ENCODE measurements at places on chromosomes 6 and 20.
A peak's percentile ranks its signal among the peaks of the same experiment; 100 is the strongest.

GRCh38 chr6:37819802-37820717 is 533 bp downstream of the ZFAND3 start:
- peak; percentile 65 for DNase-seq

DNA sequence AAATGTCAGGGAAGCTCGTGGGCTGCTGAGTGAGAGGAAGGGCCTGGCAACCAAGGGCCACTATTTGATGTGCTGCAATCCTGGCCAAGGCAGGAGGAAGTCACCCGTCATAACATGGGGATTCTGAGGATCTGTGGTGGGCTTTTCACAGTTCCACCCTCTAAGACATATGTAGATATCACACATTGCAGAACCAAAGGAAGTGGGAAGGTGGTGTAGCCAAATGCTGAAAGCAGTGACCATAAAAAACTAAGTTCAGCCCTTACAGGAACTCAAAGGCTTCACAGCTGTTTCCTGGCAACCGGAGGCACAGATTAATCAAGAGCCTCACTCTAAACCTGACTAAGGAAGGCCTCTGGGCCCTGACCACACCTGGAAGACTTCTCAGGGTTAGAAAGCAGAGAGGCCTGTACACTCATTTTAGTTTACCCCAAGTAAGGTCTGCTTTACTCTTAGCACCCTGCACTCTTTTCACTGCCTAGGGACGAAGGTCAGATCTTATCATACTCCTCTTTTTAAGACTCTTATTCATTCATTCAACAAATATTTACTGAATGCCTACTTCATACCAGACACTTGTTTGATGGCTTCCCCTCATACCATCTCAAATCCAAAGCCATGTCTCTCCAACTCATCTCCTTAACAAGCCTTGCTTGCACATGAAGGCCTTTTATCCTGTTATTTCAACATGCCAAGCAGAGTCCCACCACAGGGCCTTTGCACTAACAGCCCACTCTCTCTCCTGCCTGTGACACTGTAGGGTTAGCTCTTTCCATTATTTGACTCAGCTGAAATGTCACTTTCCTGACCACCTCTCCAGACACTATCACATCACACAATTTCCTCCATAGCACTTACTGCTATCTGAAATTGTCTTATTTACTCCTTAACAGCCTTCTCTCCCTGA is 2.6 kb downstream of the UBE2V1 start:
- DNase-seq = peak; percentile 88

GRCh38 chr6:75249837-75250236 is 6.2 kb upstream of the COX7A2 start:
- DNase-seq = no peak

DNA sequence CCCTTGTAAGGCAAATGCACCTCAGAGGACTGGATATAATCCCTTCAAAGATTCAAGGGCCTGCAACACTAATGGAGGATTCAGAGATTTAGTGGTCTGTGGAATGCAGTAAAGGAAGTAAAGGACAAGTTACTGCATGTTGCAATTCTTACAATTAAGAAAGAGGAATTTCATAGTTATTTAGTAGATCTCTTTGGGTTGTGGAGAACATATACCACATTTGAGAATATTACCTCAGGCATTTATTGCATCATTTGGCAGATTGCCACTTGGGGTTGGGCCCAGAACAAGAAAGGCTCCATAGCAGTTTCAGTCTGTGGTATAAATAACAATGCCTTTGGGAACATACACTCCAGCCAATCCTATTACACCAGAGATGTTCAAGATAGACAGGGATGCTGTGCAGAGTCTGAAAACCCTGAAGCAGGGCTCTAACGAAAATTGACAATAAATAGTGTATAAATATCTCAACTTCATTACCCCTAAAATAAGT is 20.9 kb upstream of the EPM2A start:
- DNase-seq = no peak

DNA sequence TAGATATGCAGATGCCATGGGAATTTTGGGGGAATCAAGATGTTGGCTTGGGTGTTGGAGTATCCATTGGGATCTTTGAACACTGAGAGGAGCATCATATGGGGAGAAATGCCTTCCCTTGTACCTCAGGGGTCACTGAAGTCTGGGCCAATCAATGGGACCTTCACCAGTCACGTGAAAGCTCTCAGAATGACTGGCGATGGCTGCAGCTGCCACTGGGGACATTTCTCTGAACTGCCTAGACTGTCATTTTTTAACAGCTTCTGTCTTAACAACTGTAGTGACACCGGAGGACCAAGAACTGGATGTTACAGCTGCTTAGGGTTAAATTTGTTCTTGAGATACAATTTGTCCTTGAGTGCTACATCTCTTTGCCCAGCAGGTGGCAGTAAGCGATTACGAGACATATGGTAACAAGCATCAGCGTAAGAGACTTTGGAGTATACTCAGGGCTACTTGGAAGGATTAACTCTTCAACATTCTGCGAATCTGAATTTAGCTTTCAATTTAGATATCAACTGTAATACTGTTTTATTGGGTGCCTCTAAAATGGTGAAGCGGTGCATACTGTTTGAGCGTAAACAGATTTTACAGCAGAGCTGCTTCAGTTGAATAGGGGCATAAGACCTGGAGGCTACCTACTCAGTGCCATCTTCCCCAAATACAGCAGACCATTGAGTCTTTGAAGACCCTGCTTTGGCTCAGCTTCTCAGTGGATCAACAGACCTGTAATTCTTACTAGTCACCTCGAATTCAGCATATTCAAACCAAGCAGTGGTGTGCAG is 36.0 kb downstream of the CCN2 start:
- DNase-seq = peak; percentile 64

GRCh38 chr6:79864421-79864820 is 82.9 kb downstream of the ELOVL4 start:
- no peak for DNase-seq

GRCh38 chr20:53941680-53942471 is 128.5 kb downstream of the BCAS1 start:
- no peak for DNase-seq

GRCh38 chr20:3635346-3635745 is 27.9 kb downstream of the GFRA4 start:
- no peak for DNase-seq

GRCh38 chr6:16511723-16512489 is 249.4 kb downstream of the ATXN1 start:
- no peak for DNase-seq

GRCh38 chr20:61621035-61621730 is 369.1 kb downstream of the CDH4 start:
- no peak for DNase-seq

- DNase-seq = no peak
Observed at GRCh38 chr6:135586388-135586787, 88.8 kb upstream of the AHI1 start.

GRCh38 chr6:6474170-6474920 is 114.2 kb upstream of the LY86 start:
- no peak for DNase-seq

GRCh38 chr6:147278891-147279290 is 74.7 kb downstream of the STXBP5 start:
- DNase-seq = no peak

Data from activated CD4-positive, alpha-beta T cell treated with anti-CD3 and anti-CD28 coated beads, Interleukin-10, Interleukin-2, amounts not matched to agents 100 ng/mL and 50 ng/mL, durations not matched to agents 16 hours and 8 hours (primary cell).